ENCODE measurements at places on chromosomes 1 and 21. TPM values are rescaled to one million over a fixed set of nuclear protein-coding genes. Genes with fewer than 3 reads are reported as not detected.
A peak's percentile ranks its signal among the peaks of the same experiment; 100 is the strongest.

CSRP1 gene
- 94.4 TPM for total RNA-seq

ACKR1 gene
- total RNA-seq, result not detected

CTBS gene
- total RNA-seq, result 47.7 TPM

ZNHIT6 gene
- total RNA-seq, result 56.2 TPM

OPN3 gene
- 34.0 TPM for total RNA-seq

FGR gene
- total RNA-seq, result 0.18 TPM

- DNase-seq, result no peak
These were observed 22.2 kb downstream of the SLC26A9 start for GRCh38 chr1:205920861-205921569.

- DNase-seq, result no peak
These were observed 15.4 kb downstream of the RABGAP1L start for GRCh38 chr1:174174461-174175329.

- DNase-seq, result no peak
These were observed 296.0 kb downstream of the PTPRU start for GRCh38 chr1:29532285-29532684.

DNA sequence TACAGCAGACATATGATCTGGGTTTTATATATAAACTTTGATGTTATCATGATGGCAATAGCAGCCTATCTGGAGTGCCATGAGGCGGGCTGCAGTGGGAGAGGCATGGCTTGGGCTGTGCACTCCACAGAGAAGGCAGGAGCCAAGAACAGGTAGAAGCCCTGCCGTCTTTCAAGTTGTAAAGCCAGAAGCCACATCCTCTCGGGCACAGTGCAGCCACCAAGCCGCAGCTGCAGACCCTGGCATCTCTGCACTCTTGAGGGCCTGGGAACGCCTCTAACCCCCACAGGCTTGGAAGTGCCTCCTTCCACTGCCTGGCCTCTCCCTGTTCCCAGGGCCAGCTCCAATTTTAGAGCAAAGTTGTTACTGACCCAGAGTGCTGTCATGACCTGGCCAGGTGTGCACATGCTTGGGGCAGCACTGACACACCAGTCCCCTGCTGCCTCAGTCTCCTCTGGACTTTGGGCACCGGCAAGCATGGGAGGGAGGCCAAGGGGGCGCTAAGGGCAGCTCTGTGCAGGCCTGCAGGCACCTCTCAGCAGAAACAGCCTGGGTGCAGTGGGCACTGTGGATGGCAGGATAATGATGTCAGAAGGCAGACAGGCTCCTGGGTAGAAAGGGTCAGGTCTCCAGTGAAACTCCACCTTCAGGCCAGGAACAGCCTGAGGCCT lies 1619.8 kb upstream of the PRMT6 start:
- DNase-seq, result no peak

GRCh38 chr1:110067479-110067892 lies 3.0 kb downstream of the ALX3 start:
- no peak for DNase-seq

DNA sequence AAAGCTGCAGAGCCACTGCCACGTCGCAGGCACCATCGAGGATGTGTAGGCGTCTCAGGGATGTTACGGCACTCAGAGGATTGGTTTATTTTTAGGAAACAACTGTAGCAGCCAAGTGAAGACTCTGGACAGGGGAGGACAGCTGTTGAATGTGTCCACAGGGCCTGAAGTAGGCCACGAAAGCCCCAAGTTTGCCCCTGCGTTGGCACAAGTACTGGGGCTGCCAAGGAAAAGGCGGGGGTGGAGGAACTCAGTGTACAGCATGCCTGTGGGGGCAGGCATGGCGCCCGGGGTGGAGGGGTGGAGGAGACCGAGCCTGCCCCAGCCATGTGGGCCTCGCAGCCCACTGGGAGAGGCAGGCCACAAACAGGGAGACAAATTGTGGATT lies 89.7 kb downstream of the ADARB1 start:
- DNase-seq, result no peak

DNA sequence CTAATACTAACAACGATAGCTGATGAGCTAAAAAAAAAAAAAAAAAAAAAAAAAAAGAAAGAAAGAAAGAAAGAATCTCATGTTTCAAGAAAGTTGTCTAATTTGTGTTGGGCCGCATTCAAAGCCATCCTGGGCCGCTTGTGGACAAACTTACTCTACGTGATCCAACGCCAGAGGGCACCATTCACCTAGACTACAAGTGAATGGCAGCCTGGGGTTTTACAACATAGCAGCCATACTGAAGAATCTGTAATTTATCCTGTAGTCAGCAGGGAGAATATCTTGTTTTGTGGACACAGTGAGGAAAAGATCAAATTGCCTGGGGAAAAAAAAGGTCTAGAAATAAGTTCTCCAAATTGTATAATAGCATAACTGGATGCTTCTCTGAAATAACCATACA lies 47.0 kb downstream of the CYP2J2 start:
- peak; percentile 32 for DNase-seq

GRCh38 chr1:213688655-213689054 lies 299.1 kb upstream of the PROX1 start:
- no peak for DNase-seq

DNA sequence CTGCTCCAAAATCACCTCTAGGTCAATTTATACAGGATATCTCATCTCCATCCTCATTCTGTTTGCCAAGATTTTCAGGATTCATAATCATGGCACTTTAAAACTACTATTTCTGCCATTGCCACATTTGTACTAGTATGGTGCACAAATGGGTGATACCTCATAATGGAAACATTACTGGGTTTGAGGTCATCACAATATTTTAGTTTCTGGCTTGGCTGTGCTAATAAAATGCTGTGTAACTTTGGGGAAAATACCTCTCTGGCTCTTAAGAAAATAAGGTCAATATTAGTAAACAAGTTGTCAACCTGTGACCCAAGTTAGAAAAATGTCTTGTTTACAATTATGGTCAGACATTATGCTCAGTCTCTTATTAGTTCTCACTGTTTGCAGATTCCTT lies 4.7 kb upstream of the SLAMF7 start:
- DNase-seq, result no peak

- DNase-seq, result no peak
These were observed 39.4 kb downstream of the PHC2 start for GRCh38 chr1:33391343-33392078.

- DNase-seq, result no peak
These were observed 313.4 kb upstream of the FMN2 start for GRCh38 chr1:239778208-239778813.

DNA sequence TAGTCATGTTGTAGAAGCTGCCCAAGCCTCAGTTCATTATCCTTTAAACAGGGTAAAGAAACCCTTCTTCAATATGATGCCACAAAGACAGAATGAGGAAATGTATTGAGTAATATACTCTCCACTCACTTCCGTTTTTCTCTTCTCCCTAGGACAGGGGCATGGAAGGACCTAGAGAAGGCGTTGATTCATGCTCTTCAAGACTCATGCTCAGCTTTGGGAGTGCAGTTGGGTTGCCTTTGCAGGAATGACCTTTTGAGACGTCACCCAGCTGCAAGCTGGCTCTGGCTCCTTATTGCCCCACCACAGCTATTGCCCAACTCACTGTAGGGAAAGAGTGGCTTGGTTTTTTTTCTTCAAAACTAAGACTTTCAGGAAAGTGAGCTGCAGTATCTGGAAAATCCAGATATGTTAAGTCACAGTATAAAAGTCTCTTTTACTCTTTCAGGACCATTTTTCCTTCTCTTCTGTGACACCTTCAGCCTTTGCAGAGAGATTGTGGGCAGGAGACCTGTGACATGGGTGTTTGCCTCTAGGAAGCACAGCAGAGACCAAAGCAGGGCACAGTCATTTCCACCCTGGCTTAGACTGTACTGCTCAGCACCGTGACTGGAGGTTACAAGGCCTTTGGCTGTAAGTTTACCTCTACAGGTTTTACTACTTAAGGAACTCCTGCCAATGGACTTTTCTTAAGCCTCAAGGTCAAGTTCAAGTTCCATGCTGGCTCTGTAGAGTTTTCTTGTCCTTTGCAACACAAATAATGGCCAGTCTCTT lies 39.5 kb downstream of the XCL2 start:
- DNase-seq, result no peak

DNA sequence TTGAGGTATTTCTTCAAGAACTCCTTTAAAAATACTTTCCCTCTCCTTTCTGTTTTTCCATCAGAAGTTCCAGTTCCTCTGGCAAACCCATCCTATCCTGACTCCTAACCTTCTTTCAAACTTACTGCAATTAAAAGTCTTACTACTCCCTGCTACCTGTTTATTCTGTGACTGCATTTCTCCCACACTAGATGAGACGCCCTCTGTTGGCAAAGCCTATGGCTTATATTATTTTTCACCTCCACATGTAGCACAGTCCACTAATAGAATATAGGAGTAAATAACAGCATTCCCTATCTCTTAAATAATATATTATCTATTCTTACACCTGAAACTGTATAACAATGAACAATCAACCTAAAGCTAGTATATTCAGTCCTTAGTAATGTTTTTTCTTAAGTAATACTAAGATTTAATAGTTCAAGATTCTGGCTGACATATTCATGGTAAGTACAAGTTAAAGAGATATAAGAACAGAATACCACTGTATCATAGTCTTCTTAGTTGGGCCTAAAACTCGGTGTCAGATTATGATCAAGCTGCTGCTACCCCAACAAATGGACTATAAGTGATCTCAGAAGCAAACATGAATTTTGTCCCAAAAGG lies 54.8 kb downstream of the RAB3GAP2 start:
- peak; percentile 17 for DNase-seq

Measured in Panc1 (cell line).